Stimulated activated CD4-positive, alpha-beta T cell treated with anti-CD3 and anti-CD28 coated beads, Interleukin-4, amount 100 ng/mL, for 1 hour (primary cell): ENCODE measurements at places on chromosomes 4 and X.

- peak; percentile 58 for DNase-seq
Observed at GRCh38 chr4:123397144-123398065, 810 bp downstream of the SPRY1 start.

DNA sequence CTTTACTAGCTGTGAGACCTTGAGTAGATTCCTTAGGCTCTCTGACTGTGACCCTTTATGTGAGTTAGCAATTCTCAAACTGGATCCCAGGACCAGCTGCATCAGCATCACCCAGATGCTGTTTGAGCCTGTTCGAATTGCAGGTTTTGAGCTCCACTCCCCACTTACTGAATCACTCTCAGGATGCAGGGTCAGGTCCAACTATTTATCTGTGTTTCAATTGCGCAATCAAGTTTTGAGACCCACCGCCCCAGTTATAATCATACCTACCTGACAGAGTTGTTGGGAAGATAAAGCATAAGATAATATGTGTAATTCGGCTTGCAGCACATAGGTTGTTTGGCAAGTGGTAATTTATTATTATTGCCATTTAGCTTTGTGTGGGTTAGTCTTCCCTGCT lies 155.8 kb upstream of the DGKK start:
- DNase-seq = no peak

DNA sequence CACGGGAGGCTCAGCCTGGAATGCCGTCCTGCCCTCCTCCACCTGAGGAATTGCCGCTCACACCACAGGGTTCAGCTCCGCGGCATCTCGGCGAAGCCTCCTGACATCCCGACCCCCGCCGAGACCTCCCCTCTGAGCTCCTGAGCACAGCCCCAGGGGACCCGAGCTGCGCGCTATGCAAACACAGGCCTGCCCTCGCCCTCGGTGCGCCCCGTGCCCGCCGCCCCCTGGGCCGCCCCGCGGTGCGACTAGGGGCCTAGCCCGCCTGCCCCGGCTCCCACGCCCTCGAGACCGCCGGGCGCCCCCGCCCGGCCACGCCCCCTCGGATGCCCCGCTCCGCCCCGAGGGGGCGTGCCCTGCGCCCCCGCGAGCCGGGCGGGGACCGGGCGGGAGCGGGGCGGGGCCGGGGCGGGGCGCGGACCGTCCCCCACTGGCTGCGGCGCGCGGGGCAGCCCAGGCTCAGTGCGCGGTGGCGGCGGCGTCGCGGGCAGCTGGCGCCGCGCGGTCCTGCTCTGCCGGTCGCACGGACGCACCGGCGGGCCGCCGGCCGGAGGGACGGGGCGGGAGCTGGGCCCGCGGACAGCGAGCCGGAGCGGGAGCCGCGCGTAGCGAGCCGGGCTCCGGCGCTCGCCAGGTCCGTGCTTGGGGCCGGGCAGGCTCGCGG lies at the start of gene FGFR3:
FGFR3 (plus strand) TSS at position 462 of the 664 bp plus-strand sequence. CDS start 642 bp downstream, outside the sequence.
- peak; percentile 57 for DNase-seq

- DNase-seq = no peak
Observed at GRCh38 chrX:52262195-52262546, 77.5 kb downstream of the MAGED4 start.

DNA sequence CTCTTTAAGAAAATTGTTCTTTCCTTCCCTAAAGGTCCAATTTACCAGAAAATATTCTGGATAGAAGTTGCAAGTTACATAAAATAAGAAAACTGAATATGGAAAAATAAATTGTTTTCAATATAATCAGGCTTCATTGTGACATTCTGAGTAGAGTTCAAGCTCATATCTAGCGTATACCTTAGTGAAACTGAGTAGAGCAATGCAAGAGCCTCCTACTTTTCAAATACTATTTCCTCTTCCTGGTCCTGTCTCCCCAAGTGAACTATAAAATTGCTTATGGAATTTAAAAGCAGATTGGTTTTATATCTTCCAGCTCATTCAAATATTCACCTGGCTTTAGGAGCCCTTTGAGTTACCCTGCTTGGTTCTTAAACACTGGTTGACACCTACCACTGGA lies 189.3 kb upstream of the GALNT7 start:
- DNase-seq = no peak

- DNase-seq = no peak
Observed at GRCh38 chr4:124635331-124635730, 77.2 kb downstream of the ANKRD50 start.

GRCh38 chr4:167088115-167088514 lies 146.2 kb downstream of the SPOCK3 start:
- DNase-seq = no peak

- no peak for DNase-seq
Observed at GRCh38 chr4:149223659-149224058, 592.0 kb downstream of the IQCM start.

DNA sequence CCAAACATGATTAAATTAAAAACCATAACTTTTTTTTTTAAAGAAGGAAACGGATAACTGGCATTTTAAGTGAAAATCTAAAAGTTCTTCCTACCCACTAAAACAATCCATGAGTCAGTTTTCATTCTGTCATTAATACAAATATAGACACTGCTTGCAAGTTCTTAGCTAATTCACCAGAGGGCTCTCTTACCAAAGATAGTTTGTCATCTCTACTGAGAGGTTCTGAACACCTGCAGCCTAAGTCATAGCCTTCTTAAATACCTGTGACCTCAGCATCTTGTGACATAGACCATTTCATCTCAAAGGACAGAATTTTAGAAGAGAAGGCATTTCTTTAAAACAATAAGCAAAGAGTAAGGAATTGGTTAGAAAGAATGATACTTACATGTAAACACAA lies 65.3 kb upstream of the FAM120C start:
- no peak for DNase-seq

GRCh38 chrX:568311-568710 lies 62.3 kb upstream of the SHOX start:
- no peak for DNase-seq

DNA sequence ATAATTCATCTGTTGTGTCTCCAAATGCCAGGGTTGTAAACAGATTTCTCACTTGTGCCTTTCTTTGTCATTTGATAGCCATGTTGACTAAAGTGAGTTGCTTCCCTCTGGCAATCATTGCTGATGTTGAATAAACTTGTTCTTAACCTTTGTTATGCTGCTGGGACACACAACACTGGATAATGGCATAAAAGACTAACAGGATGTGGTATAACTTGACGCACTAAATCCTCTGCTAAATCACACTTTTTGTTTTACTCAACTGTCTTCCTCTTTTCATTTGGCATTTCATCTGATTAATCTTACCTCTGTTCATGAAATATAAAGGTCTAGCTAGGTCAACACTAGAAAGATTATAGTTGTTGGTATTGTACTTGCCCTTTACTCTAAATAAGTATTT lies 17.6 kb upstream of the CXCL5 start:
- DNase-seq = no peak

- no peak for DNase-seq
Observed at GRCh38 chrX:3545901-3546300, 167.5 kb downstream of the PRKX start.

DNA sequence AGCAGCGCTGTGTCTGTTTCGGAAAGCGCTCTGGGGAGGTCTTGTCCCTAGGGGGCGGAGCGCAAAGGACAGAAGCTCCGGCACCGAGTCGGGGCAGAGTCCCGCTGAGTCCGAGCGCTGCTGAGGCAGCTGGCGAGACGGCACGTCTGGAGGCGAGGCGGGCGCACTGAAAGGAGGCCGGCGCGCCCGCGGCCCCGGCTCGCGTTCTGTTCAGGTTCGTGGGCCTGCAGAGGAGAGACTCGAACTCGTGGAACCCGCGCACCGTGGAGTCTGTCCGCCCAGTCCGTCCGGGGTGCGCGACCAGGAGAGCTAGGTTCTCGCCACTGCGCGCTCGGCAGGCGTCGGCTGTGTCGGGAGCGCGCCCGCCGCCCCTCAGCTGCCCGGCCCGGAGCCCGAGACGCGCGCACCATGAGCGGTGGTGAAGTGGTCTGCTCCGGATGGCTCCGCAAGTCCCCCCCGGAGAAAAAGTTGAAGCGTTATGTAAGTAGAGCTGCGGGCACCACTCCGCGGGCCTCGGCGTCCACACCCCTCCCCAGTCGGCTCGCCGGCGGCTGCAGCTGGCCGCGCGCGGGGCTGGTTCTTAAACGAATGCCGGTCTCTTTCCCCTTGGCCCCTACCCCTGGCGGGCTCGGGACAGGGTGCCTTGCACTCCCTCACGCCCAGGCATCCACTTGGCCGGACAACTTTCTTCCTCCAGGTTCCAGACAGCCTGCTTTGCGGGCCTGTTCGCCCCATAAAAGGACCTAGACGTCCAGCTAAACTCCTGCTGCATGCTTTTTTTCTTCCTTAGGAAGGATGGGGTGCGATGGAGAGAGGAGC lies at the start of gene GAB1:
GAB1 (plus strand) TSS at position 96 of the 819 bp plus-strand sequence; CDS start at position 409, 313 bp downstream.
- peak; percentile 12 for DNase-seq

- DNase-seq = no peak
Observed at GRCh38 chrX:14941301-14941700, 68.1 kb downstream of the MOSPD2 start.

- no peak for DNase-seq
Observed at GRCh38 chr4:57661517-57662090, 551.4 kb upstream of the IGFBP7 start.

GRCh38 chr4:620851-621261 lies 4.5 kb upstream of the PDE6B start:
- DNase-seq = no peak

DNA sequence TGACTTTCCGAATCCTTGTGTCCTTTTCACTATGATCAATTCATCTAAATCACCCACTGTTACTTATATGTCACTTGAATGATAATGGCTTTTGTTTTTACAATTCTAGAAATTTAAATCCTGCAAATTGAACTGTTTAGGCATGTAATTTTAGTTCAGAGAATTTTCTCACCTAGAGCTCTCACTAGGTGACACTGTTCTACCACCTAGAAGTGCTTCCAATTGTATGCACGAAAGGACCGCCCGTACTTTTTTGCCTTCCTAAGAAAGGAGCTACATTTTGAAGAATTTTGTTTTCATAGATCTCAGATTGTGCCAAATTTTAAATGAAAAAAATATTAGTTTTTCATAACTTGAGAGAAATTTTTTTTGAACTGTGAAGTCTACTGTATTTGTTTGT lies 481.6 kb upstream of the FSTL5 start:
- DNase-seq = no peak

DNA sequence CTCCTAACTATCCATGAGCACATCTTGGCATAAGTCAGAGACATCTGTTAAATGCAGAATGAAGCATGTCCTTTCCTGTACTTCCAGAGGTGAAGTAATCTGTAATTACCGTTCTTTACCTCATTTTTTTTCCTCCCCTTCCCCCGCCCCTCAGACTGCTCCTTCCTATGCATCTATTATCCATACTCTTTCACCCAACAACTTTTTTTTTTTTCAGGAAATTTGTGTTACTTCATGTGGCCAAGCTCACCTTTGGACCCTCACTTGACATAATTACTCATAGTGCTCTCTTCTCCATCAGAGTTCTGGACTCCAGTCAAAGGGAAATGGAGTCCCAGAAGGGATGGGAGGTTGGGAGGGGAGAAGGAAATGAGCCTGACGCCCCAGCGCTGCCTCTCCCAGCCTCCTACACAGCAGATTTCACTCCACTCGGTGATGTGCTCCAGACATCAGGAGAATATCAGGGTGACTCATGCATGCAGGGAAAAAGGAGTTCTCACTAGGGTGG lies 568.8 kb downstream of the STIM2 start:
- DNase-seq = no peak

DNA sequence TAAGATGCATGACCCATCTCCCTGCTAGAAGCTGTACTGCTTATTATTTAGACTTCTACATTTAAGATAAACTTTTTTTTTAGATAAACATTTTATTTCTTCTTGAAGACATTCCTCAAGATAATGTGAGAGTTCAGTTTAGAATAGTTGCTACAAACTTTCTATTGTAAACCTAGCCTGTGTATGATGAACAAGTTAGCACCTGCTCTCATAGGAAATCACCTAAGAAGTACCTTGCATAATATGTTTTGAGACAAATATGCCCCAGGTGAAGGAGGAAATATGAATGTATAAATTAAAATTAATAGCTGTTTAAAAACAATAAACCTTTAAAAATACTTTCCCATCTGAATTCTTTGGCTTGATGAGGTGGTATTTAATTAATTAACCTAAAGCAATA lies 35.6 kb downstream of the RASGEF1B start:
- DNase-seq = no peak

GRCh38 chr4:128663325-128663724 lies 146.2 kb upstream of the JADE1 start:
- DNase-seq = no peak

- DNase-seq = no peak
Observed at GRCh38 chr4:147351083-147351787, 129.7 kb upstream of the EDNRA start.

GRCh38 chr4:138269175-138269574 lies 27.0 kb upstream of the SLC7A11 start:
- no peak for DNase-seq

- no peak for DNase-seq
Observed at GRCh38 chrX:103613362-103613890, 5.7 kb downstream of the TCEAL3 start.

- DNase-seq = no peak
Observed at GRCh38 chr4:86847571-86847970, 1.6 kb downstream of the SLC10A6 start.

- no peak for DNase-seq
Observed at GRCh38 chr4:85672959-85673358, 198.0 kb downstream of the ARHGAP24 start.

GRCh38 chr4:147727476-147728028 lies 4.3 kb upstream of the ARHGAP10 start:
- no peak for DNase-seq

DNA sequence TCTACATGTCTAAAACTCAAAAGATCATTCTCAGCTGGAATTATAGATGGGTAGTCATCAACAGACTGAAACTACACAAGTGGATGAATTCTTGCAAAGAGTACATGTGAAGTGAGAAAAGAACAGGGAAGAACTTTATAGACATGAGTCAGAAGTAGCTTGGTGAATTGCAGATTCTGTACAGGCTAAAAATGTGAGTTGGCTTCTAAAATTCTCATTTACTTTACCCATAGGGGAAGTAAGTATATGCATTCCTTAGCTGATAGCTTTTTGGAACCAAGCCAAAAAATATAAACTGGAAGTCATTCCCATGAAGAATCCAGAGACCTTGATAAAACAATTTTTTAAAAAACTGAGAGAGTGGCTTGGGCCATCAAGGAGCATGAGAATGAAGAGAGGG lies 584.2 kb upstream of the FTHL17 start:
- DNase-seq = no peak

- no peak for DNase-seq
Observed at GRCh38 chrX:74680836-74681235, 66.4 kb upstream of the RLIM start.

DNA sequence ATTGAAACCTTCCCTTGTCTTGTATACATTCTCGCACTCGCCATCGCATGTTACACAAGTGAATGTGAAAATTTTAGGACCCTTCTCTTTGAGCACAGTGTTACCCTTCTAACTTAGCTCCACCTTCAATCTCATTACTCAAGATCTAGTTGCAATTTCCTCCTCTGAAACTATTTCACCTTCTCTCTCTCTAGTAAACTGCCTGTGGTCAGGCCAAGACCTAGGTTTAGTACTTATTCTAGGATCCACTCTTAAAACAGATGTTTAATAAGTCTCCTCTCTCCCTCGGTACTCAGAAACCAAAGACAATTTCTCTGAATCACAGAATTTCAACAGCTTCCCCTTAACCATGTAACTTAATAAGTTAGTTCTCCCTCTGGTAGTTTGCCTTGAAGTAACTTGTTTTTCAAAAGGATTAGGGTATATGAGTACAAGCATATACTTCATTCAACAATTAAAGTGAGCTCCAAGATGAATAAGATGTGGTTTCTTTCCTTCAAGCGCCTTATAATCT lies 156.0 kb downstream of the SH3KBP1 start:
- no peak for DNase-seq

- DNase-seq = no peak
Observed at GRCh38 chr4:76435528-76436319, 695 bp downstream of the SHROOM3 start.
